Breast epithelium (tissue), 4 donors: ENCODE measurements at places on chromosomes 6 and 20. TPM values are rescaled to one million over a fixed set of nuclear protein-coding genes. Genes with fewer than 3 reads are reported as not detected.

GRCh38 chr20:61055180-61056010 lies 196.7 kb upstream of the CDH4 start:
- no peak for DNase-seq

- no peak for DNase-seq
These were observed 292.0 kb downstream of the CDH26 start for GRCh38 chr20:60250251-60250650.

DNA sequence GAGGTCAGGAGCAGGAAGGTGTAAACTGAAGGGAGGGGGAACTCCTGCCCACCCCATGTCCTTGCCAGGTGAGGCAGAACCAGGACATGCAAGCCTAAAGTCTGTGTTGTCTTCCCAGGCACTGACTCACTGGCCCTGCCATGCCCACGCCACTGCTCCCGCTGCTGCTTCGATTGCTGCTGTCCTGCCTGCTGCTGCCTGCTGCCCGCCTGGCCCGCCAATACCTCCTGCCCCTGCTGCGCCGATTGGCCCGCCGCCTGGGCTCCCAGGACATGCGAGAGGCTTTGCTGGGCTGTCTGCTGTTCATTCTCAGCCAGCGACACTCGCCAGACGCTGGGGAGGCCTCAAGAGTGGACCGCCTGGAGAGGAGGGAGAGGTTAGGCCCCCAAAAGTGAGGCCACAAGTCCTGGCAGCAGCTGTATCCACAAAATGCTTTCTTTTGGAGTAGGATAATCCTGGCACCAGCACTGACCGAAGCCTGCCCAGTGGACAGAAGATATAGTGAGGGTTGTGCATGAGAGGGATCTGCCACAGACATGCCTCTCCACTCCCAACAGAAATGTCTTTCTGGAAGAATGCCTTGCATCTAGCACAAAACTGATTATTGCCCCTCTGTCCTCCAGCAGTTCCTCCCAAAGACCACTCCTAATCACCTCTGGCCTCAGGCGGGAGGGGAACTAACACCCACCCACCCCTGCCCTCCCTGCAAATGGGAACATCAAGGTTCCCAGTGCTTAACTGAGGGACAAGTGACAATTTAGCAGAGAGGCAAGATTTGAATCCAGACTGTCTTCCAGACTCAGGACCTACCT lies 812 bp downstream of the MYMX start:
- DNase-seq, result peak; percentile 55

- DNase-seq, result no peak
These were observed 150.7 kb downstream of the PDSS2 start for GRCh38 chr6:107308677-107309076.

- DNase-seq, result no peak
These were observed 57.8 kb downstream of the SLC2A10 start for GRCh38 chr20:46767127-46767761.

DNA sequence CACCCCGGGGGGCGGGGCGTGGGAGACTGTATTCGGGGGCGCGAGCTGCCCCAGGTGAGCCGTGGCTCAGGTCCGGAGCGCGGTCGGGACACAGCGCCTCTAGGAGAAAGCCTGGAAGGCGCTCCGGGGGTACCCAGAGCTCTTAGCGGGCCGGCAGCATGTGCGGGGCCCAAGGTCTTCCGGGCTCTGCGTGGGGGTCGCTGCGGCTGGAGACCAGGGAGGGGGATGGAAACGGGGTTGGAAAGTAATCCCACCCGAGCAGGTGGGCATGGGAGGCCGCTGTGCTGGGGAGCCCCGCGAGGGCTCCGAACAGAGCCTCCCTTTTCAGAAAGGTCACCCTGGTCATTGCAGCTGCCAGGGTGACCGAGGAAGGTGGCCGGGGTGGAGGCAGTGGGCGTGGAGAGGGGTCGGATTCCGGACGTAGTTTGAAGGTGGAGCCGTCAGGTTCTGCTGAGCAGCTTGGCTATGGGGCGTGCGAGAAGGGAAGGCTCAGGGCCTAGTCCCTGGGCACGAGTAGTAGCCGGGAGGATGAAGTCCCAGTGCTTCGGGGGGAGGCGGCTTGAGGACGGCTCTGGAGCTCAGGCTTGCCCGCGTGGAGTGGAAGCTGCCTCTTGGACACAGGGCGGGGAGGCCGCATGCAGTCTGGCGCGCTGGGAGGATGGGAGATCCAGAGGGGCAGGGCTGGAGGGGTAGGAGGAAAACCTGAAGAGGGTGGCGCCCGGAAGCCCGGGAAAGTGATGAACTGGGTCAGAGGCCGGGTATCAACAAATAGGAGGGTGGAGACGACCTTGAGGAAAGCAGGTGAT lies at the start of gene SIRT5:
Gene SIRT5, plus strand, starts transcription at position 31 of the 806 bp plus-strand sequence. CDS start 9,510 bp downstream, outside the sequence.
- peak; percentile 77 for DNase-seq

DNA sequence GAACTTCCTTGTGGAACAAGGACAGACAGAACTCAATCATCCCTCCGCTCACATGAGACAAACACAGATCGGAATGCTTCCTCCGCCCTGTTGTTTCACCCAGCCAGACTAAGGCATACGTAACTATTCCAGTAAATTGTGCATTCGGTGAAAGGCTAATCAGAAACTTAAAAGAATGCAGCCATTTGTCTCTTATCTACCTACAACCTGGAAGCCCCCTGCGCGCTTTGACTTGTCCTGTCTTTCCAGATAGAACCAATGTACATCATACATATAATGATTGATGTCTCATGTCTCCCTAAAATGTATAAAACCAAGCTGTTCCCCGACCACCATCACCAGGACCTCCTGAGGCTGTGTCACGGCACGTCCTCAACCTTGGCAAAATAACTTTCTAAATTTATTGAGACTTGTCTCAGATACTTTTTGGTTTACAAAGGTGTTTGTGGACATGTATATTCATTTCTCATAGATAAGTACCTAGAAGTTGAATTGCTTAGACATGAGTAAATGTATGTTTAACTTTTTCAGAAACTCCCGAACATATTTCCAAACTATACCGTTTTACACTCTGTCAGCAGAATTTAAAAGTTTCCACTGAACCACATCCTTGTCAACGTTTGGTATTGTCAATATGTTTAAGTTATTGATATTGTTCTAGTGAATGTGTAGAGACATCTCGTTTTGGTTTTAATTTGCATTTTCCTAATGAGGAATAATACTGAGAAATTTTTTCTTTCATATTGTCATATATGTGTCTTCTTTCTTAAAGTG lies 197.6 kb upstream of the THBS2 start:
- DNase-seq, result no peak

DNA sequence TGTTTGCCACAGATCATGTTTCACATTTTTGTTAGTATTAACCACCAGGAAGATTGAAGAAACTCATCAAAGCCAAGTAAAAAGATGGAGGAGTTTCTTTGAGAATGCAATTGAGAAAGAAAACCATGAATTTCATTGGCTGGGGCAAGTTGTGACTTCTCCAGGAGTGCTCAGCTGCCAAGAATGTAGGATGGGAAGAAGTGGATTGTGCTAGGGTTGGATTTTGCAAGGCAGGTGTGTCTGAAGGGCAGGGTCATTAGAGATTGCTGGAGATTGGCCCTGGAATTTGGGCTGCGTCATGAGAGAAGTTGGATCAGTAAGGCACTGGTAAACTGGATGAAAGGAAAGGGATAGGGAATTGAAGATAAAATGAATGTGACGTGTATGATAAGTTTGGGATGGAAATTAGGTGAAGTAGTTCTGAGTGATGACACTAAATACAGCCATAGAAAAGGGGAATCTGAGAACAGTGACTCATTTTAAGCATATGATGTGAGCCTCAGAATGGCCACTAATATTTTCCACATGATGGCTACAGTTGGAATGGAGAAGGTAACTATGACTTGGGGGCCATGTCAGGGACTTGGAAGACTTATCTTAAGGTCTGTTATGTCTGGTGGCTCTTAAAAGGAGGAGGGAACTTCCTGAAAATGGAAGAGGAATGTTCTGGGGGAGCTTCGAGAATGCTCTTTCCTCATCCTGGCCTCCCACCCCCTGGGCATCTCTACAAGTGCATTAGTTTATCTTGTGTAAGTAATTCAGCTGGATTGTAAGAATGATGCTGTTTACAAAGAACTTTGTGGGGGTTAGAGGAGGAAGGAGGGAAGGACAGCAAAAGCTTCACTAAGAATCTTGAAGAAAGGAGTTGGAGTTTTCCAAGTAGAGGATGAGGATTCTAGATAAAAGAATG lies 27.8 kb upstream of the ERVFRD-1 start:
- DNase-seq, result no peak

- no peak for DNase-seq
These were observed 31.4 kb downstream of the HAO1 start for GRCh38 chr20:7908905-7909304.

- no peak for DNase-seq
These were observed 75.8 kb downstream of the CEP162 start for GRCh38 chr6:84151669-84152068.

- peak; percentile 93 for DNase-seq
These were observed 12.8 kb upstream of the DSTN start for GRCh38 chr20:17556837-17557674.

- DNase-seq, result no peak
These were observed 9.2 kb upstream of the L3MBTL3 start for GRCh38 chr6:130009146-130009545.

Gene FNDC1
- total RNA-seq, result 0.15 TPM

Gene DEF6
- 4.8 TPM for total RNA-seq

Gene COX7A2
- 171 TPM for total RNA-seq

Gene OTOR
- total RNA-seq, result not detected

Gene PARD6B
- 30.6 TPM for total RNA-seq
